ENCODE measurements at places on chromosomes 7 and 10.

DNA sequence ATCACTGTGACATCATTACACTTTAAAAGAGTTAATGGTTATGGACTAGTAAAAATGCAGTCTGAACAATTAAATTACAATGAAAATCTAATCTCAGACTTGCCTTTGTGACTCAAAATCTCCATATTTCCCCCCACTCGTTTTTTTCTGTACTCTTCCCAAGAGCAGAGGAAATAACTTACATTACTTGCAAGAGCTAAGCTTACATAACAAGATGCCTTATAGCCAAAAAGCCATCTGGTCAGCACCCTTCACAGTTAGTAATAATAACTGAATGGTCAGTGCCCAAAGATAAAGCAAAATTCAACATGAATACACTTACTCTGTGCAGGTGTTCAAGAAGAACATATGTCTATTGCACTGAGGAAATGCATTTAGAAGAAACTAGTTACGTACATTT, 1381.5 kb upstream of the CELF2 start:
- no peak overlapping the region for H3K4me3 ChIP-seq
- H3K27ac ChIP-seq: no peak overlapping the region
- DNase-seq: no peak
- H3K36me3 ChIP-seq: no peaks in the 10 kb centered on the region

GRCh38 chr10:128723631-128724205, 597.5 kb upstream of the MKI67 start:
- no peak overlapping the region for H3K27ac ChIP-seq
- DNase-seq: no peak
- H3K4me1 ChIP-seq: no peaks in the 10 kb centered on the region
- H3K4me3 ChIP-seq: no peak overlapping the region
- H3K27me3 ChIP-seq: no peaks in the 10 kb centered on the region

DNA sequence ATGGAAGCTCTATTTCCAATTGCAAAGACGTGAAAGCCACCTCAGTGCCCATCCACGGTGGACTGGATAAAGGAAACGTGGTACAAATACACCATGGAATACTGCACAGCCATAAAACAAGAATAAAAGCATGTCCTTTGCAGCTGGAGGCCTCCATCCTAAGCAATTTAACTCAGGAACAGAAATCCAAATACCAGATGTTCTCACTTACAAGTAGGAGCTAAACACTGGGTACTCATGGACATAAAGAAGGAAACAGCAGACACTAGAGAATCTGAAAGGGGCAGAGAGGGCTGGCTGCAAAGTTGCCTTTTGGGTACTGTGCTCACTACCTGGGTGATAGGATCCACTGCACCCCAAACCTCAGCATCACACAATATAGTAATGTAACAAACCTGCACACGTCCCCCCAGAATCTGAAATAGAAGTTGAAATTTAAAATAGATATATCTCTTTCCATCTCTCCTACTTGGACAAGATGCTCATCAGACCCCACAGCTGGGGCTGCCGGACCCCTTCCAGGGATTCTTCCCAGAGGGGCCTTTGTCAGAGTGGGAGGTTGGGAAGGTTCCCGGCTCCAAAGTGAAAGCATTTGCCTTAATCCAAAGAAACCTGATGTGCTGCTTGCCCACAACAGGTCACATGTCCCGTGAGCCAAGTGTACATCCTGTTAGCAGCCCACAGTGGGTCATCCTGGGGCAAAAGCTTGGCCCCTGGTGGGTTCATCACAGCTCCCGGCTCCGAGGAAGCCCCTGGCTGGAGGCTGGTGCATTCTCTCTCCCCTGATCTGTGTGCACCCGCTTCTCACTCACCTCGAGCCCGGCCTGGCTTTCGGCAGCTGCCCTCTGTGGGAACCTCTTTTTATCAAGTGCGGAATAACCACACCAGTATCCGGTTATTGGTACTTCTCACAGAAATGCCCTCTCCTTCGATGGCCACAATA, 172.3 kb upstream of the PPP2R2D start:
- peaks cover 2% of the 10 kb centered on the region for H3K4me1 ChIP-seq
- H3K27ac ChIP-seq: no peak overlapping the region
- no peaks in the 10 kb centered on the region for H3K36me3 ChIP-seq
- H3K27me3 ChIP-seq: peaks cover 7% of the 10 kb centered on the region

- peaks cover 2% of the 10 kb centered on the region for H3K36me3 ChIP-seq
- peak overlapping the region; percentile 9 for H3K27ac ChIP-seq
- H3K4me3 ChIP-seq: no peak overlapping the region
- H3K4me1 ChIP-seq: peaks cover 27% of the 10 kb centered on the region
These were observed 205.2 kb upstream of the ADARB2 start for GRCh38 chr10:1942478-1942877.

GRCh38 chr7:44621750-44622103, 15.3 kb downstream of the OGDH start:
- H3K36me3 ChIP-seq: peaks cover 40% of the 10 kb centered on the region
- H3K27ac ChIP-seq: peak overlapping the region; percentile 68
- no peak overlapping the region for H3K4me3 ChIP-seq
- no peak for DNase-seq
- peaks cover 86% of the 10 kb centered on the region for H3K4me1 ChIP-seq
- H3K27me3 ChIP-seq: no peaks in the 10 kb centered on the region

- no peaks in the 10 kb centered on the region for H3K36me3 ChIP-seq
- H3K27me3 ChIP-seq: no peaks in the 10 kb centered on the region
- H3K4me3 ChIP-seq: no peak overlapping the region
- H3K27ac ChIP-seq: no peak overlapping the region
- no peak for DNase-seq
- no peaks in the 10 kb centered on the region for H3K4me1 ChIP-seq
These were observed 29.4 kb upstream of the PNLIPRP3 start for GRCh38 chr10:116398224-116398623.
